GM18507 (cell line): ENCODE measurements at places on chromosomes 16 and 17.

DNA sequence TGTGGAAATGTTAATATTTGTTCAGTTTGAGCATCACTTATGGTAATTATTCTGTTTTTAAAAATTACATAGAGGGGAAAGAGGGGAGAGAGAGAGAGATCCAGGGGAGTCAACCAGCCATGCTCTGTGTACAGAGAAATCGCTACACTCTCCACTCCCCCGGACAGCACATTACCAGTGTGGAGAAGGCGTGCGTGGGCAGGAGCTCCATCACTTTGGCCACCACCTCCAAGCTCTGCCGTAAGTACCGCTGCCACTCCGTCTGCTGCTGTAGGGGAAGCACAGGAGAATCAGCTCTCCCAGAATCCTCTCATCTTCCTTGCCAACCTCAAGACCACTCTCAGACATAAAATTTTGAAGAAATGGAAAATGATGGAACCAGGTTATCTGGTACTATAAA, 70.2 kb upstream of the GSG1L start:
- DNase-seq, result no peak

- peak; percentile 32 for DNase-seq
These were observed 145.3 kb downstream of the IRF8 start for GRCh38 chr16:86044241-86044671.

DNA sequence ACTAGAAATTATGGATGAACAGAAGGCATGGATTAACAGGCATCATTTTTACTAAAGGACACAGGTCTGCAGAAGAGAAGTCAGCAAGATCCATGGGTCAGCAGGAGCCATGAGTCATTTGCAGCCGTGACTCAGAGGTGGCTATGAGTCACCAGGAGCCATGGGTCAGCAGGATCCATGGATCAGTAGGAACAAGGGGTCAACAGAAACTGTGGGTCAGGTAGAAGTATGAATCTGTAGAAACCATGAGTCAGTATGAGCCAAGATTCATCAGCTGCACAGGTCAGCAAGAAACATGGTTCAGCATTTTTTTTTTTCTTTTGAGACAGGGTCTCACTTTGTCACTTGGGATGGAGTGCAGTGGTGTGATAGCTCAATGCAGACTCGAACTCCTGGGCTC, 58.2 kb upstream of the HS3ST4 start:
- no peak for DNase-seq

DNA sequence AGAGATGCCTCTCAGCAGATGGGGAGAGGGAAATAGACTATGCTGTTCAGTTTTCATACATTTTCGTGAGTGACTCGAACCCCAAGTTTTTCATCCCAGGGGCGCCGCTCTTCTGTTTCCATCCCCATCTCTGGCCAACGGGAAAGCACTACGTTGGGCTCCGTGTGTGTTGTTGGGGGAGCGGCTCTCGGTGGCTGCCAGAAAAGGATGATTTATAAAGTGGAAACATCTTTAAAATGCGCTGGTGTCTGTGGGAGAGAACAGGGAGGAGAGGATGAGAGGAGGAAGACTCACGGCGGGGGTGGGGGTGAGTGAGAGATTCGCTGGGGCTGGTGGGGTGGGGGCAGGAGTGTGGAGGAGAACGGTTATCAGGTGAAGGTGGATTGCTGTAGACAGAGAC, 5.8 kb downstream of the TBX4 start:
- no peak for DNase-seq

DNA sequence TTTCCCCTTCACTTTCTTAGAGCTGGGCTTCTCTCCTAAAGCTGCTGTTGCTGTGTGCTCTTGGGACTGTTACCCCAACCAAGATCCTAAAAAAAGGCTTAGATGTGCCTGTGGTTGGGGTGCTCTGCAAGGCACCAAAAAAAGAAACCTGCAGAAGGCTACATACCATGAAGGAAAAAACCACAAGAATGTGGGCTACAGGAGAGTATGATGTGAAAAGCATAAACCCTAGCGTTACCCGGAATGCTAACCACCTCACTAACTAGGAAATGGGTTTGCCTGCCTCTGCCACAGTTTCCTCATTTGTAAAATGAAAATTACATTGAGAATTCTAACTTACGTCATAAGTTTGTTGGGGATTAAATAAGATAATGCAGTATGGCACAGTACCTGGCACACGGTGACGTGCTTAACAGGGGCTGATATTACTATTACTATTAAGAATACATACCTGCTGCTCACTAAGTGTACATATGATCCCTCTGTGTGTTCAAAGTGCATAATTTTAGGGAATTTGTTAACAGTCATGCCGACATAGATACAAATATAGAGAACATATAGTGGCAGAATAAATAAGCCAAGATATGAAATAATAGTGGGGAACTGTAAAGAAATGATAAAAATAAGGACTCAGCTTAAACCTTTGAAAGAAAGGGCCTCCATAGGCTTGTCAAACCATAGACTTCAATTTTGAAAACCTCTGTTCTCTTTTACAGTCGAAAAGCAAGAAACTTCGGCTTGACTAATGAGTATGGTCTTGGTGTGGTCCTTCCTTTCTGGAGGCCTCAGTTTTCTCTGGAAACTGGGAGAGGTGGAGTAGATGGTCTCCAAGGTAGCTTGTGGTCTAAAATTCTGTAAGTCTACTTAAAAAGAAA, 177.8 kb upstream of the TBX2 start:
- DNase-seq, result no peak

- DNase-seq, result no peak
These were observed 17.9 kb downstream of the ACSM3 start for GRCh38 chr16:20781697-20782096.

DNA sequence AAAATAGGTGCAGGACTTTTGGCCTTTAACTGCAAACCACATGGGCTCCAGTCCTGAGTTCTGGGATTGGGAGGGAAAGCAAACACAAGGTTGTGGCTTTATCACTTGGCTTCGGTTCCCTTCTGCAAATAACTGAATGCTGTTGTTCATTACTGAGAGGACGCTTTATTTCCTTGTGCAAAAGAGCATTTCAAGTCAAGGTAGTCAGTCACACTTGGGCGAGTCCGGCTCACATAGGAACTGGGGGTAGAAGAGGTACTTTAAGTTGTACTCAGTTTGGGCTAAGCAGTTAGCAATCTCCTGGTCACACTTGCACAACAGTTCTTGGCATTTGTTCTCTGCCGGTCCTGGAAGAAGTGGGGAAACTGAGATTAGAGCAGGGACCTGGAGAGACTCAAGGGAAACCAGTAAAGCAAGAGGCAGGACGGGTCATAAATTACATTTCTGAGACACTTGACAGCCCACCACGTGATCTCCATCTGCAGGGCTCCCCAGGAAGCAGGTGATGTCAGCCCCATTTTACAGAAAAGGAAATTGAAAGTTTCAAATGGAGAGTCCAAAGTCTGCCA, 21.6 kb downstream of the PLA2G10 start:
- DNase-seq, result peak; percentile 45

- DNase-seq, result no peak
These were observed 32.3 kb downstream of the SLC7A5 start for GRCh38 chr16:87836844-87837581.

GRCh38 chr16:3839402-3840184, 40.9 kb downstream of the CREBBP start:
- DNase-seq, result no peak

GRCh38 chr17:70006159-70006558, 68.9 kb upstream of the KCNJ16 start:
- no peak for DNase-seq

DNA sequence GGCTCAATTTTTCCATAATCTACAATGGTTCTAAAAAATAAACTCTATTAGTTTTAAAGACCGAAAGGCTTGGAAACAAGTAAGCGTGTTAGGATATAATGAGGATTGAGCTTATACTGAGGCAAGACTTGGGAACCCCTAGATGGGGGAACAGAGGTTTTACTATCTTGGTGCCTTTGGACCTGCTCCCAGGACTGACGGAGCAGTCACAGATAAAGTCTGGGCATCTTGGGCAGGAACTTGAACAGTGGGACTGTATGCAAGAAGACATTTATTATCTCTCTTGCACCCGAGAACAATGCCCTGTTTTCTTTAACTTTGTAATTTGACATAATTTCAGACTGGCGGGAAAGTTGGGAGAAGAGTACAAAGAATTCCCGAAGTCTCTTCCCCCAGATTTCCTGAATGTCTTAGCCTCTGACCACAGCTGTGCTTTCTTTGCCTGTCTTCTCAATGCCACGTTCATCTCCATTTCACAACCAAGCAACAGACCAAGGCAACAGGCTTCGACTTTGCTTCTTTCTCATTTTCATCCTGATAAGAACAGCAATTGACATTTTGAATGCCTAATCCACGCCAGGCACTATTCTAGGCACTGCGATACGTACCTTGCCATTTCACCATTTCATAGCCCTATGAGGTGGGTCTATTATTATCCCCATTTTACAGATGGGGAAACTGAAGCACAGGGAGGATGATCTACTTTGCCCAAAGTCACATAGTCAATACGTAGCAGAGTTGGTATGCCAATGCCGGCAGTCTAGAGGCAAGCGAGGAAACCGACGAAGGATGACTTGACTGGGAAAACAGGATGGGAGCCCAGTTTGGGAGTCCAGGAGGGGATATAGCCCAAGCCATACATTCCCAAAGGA, 3.0 kb upstream of the IL4R start:
- no peak for DNase-seq

GRCh38 chr17:61496174-61496956, 44.1 kb downstream of the TBX4 start:
- no peak for DNase-seq

- DNase-seq, result no peak
These were observed 745 bp upstream of the ABCC1 start for GRCh38 chr16:15948532-15949209.

GRCh38 chr16:67470359-67470758, 10.6 kb downstream of the ATP6V0D1 start:
- no peak for DNase-seq

DNA sequence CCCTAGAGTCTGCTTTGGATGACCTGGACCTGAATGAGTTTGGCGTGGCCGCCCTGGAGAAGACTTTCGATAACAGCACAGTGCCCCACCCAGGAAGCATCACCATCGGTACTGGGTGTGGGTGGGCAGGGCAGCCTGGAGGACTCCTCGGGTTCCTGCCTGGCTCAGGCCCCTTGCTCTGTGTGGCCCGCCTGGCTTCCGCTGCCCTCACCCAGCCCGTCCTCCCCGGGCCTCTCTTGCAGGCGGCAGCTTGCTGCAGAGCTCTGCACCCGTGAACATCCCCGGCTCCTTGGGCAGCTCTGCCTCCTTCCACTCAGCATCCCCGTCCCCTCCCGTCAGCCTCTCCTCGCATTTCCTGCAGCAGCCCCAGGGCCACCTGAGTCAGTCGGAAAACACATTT, 24.5 kb downstream of the UNC13D start:
- DNase-seq, result no peak

DNA sequence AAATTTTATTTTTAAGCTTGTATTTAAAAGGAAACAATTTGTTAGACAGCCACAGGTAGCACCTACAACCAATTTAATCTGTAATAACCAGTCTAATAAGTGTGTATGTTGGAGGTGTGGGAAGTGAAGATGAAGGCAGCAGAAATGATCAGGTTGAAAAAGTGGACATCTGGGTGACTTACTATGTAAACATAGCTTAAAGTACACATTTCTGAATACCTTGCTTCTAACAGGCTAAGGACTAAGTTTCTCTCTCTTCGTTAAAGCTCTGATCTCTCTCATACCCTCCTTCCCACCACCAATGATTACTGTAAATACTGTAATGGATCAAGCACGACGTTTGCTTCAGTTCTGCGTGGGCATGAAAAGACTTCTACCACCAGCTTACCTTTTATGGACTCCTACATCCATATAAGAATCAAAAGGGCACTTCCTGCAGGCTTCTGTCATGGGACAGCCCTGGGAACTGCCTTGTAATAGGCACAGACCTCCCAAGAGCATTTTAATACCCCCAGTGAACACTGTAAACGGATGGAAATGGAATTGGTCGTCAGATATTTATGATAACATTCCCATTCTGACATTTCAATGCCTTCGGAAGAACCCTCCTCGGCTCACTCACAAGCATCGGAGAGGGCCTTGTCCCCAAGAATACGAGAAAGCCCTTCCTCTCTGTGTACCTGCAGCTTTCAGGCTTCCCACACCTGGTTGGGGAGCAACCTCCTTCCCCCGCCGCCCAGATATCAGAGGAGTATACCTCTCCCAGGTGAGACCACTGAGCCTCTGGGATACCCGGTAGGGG, 700 bp downstream of the CCDC43 start:
- no peak for DNase-seq

DNA sequence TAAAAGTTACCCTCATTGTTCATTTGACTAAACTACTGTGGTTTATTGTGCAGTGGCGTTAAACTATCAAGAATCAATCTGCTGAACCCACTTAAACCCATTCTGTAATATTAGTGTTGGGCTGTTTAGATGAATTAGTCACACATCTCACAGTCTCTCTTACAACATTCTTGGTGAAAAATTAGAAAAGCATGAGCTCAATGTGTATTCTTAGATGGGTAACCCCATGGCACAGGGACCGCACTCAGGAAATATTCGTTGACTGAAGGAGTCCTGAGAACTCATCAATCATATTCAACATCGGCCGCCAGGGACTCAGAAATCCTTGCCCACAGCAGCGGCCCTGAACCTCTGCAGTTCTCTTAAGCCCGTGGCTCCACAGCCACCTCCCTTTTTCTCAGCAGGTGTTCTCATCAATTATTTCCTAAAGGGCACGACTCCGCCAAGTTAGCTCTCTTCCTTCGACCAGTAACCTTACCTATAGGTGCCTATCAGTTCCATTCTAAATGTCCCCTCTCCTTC, 155.6 kb downstream of the STX8 start:
- DNase-seq, result no peak

DNA sequence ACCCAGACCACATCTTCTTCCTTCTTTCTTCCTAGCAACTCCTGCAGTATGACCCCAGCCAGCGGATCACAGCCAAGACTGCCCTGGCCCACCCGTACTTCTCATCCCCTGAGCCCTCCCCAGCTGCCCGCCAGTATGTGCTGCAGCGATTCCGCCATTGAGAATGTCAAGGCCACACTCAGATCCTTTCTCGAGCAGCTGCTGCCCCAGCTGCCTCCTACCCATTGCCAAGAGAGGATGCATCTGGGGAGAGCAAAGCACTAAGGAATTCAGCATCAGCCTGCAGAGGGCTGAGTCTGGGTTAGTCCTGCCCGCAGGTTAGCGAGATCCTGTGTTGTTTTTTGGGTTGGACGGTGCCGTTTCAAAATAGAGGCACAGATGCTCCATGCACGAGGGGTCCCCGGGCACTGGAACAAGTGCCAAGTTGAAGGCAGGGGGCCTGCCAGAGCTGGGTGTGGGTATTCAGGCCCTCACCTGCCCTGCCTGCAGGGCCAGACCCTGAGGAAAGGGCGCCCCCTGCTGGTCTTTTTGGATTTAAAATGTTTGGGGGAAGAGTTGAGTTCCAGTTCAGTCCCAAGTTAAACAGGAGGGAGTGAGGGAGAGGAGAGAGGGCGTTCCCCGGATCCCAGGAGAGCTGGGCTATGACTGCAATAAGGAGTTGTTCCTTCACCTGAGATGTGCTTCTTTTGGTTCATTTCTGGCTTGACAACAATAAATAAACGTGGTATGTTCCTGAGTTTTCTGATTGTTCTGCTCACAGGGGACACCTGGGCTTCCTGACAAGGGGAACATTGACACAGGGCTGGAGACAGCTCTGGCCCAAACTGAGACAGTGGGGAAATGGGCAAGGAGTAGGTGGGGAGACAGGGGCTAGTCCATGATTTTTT, 4.9 kb downstream of the CDK3 start:
- peak; percentile 71 for DNase-seq
